ENCODE measurements at places on chromosomes 5 and 9. TPM values are rescaled to one million over a fixed set of nuclear protein-coding genes. Genes with fewer than 3 reads are reported as not detected.

SPINK6 gene
- not detected for total RNA-seq

DNA sequence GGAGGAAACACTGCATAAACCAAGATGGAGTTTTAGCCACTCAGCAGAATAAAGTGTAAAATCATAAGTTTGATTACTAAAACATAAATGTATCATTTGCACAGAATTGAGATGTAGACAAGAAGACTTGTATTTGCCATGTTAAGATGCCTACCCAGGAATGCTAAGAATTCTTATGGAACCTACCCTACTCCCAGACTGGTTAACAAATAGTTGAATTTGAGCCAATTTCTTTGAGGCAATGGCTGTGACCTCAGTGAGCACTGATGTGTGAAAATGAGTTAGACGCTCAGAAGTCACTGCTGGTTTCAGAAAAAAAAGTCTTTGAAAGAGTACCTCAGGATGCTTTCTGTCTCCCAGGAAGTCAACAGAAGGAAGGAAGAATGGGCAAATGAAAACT is 95.6 kb downstream of the ESM1 start:
- DNase-seq = no peak

- DNase-seq = no peak
These were observed 971 bp downstream of the TMEM267 start for GRCh38 chr5:43482490-43483297.

GRCh38 chr9:26171691-26172090 is 493.4 kb upstream of the TUSC1 start:
- DNase-seq = no peak

DNA sequence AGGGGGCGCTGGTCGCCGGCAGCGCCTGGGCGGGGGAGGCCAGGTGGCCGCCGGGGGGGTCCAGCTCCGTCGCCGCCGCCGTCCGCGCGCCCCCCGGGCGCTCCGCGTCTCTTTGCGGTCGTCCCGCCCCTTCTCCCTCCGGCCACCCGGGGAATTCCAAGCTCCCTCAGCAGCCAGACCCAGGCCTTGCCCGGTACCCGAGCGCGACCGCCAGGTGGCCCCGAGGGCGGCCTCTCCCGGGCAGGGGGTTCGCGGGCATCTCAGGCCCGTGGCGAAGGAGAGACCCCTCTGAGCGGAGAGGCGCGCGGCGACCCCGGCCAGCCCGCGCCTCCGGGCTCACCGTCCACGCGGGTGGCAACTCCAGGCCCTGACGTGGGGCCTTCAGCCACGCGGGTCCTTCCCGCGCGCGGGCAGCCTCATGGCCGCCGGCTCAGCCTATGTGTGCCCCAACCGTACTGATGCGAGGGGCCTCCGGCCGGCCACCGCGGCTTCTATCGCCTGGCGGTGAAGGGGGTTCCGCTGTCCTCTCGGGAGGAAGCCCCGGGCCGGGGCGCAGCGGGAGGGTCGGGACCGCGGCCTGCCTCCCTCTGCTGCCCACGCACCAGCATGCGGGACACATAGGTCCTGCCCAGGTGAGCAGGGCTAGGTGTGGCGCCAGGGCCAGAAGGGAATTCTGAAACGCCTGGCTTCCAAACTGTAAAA is 529 bp upstream of the NRARP start:
- DNase-seq = no peak
